ENCODE measurements at places on chromosomes 12 and 14.

DNA sequence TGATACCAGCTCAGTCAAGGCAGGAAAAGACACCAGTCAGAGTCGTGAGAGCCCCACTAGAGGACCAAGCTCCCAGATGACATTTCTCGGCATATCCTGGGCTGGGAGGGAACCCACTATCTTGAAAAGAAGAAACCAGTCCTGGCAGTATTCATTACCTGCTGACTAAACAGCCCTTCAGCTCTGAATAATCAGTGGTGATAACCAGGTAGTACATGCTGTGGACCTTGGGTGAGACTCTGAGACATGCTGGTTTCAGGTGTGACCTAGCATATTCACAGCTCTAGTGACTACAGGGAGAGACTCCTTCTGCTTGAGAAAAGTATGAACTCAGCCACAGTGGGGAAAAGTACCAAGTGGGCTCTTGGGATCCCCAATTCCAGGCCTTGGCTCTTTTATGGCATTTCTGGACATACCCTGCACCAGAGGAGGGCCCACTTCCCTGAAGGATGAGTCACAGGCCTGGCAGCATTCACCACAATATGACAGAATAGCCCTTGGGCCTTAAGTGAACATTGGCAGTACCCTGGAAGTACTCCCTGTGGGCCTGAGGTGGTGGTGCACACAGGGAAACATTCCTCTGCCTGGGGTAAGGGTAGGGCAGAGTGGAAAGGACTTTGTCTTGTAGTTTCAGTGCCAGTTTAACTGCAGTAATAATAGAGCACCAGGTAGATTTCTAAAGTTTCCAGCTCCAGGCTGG is 82.6 kb upstream of the SLC38A4 start:
- peak; percentile 82 for DNase-seq

DNA sequence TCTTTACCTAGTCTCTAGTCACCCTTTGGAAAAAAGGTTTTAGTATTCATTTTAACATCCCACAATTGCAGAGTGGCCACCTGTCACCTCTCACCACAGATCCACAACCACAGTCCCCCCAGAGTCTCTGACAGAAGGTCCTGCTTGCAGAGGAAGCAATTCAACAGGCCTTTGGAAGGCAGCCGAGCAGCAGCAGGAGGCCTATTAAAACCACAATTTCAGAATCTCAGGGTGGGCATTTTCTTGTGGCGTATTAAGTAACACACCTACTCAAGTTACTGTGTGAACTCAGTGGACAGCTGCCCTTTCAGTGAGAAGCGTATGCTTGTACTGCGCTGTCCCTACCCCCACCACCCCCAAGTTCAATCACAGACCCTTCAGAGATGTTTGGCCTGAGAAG is 234.0 kb upstream of the HMGA2 start:
- no peak for DNase-seq

- DNase-seq: no peak
These were observed 55.6 kb downstream of the FRMD6 start for GRCh38 chr14:51707327-51707726.

GRCh38 chr14:38210587-38211216 is 3.0 kb downstream of the SSTR1 start:
- peak; percentile 10 for DNase-seq

GRCh38 chr12:124663771-124664366 is 96.5 kb upstream of the NCOR2 start:
- DNase-seq: no peak

GRCh38 chr12:12560587-12561370 is 1.9 kb downstream of the DUSP16 start:
- peak; percentile 77 for DNase-seq

- peak; percentile 57 for DNase-seq
These were observed 17.0 kb downstream of the EEA1 start for GRCh38 chr12:92912052-92912451.

DNA sequence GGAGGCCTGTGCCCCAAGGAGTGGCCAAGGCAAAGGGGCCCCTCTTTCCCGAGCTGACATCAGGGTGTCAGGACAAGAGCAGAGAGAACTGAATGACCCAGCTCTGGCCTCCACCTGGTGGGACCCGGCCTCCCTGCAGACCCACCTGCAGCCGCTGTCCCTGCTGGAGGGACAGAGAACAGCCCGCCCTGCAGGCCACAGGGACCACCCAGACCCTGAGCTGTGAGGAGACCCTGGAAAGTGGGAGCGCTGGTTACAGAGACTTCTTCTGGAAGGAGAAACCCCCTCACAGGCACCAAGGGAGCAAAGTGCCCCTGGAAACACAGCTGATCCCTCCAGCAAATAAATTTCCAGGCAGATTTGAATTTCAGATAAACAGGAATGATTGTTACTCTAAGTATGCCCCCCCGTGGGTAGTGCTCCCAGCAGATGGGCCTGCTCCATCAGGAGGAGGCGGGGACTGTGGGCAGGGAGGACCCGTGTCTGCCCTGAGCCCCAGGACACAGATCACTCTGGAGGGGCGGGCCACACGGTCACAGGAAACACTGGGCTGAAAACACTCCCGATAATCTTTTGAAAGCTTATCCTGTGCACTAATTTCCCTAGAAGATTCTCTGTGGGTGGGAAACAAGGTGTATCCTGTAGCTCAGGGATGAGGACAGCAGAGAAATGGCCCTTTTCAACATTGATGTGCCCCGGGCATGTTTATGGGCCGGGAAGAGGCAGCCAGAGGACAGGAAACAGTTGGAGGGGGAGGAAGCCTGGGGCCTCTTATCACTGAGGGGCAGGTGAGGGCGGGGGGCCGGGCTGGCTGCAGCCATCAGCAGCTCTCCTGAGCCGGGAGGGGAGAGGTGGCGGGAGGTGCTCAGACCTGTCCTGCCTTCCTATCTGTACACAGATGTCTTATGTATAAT is 276.0 kb downstream of the ADGRD1 start:
- no peak for DNase-seq

DNA sequence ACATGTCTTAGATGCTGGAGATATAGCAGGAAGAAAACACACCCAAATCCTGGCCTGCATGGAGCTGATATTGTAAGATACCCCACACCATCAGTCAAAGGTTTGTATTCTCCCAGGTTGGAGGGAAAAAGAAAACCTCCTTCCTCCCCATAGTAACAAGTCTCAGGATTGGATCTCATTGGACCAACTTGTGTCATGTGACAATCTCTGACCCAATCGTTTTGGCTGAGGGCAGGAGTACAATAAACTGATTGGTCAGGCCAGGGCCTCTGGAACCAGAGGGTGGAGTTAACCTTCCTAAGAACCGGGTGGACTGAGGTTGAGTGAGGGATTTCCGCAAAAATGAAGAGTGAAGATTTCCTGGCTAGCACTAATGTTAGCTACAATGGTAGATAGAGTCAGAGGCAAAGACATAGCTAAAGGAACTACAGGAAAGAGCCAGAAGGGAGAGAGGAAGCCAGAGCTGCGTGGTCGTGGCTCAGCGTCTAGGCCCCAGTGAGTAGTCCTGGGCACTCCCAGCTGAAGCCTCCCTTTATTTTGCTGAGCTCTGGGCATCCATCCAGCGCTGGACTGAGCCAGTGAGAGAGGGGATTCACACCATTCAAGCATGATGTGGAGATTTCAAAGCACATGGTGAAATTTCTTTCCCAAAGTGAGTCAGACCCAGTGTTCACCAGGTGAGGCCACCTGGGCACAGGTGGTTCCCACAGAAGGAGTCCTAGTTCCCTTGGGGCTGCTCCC is 219.9 kb downstream of the AACS start:
- no peak for DNase-seq

DNA sequence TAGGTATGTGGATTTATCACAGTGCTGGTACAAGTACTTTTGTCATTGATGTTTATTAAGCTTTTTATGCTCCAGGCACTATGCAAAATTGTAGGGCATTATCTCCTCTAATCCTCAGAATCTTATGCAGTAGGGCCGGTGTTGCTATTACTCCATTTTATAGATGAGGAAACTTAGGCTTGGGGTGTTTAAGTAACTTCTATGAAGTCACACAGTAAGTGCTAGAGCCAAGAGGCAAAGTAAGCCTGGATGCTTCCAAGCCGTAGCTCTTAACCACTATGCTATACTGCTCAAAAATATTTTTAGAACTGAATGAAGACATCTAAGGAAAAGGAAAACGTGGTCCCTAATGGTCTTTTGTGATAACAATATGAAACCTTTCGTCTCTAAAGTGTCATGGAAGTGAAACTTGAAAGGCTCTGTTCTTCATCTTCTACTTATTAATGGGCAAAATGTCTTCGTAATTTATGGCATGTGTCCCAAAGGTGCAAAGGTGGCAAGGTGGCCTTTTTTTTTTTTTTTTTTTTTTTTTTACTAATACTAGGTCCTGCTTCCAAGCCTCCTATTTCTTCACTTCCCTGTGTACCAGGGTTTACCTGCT is 85.2 kb downstream of the ETV6 start:
- no peak for DNase-seq

DNA sequence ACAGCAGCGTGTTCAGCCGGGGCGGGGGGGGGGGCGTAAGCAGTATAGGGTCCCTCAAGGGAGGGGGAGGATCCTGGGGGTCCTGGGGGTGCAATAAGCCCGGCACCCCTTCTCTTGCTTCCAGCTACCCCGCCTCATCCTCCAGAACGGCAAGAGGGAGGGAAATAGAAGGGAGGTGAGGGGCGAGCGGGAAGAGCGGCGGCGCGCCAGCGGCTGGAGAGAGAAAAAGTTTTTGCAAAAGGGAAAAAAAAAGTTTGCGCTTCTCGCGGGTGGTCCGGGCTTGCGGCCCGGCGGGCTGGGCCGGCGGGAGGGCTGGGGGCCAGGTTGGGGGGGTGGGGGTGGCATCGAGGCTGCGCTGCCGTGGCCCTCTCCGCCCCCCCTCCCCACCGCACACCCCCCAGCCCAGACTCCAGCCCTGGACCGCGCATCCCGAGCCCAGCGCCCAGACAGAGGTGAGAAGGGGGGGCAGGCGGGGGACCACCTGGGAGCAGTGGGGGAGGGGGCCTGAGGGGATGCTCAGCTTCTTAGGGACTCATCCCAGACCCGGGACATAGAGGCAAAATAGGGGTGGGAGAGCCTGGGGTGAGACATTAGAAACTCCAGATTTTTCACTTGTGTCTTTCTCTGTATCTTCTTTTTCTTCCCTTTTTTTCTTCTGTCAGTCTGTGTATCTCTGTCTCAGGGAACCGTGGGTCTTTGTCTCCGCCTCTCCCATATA is at the start of gene GLI1:
Gene GLI1 (plus strand): TSS at position 36 of the 718 bp plus-strand sequence. CDS start 3,907 bp downstream, outside the sequence.
- DNase-seq: no peak

GRCh38 chr12:26798023-26798422 is 35.0 kb downstream of the ITPR2 start:
- peak; percentile 29 for DNase-seq

GRCh38 chr14:99769799-99770198 is 23.4 kb upstream of the EML1 start:
- DNase-seq: no peak

GRCh38 chr14:91352728-91353692 is 64.6 kb downstream of the CCDC88C start:
- DNase-seq: peak; percentile 25

- no peak for DNase-seq
These were observed 132.6 kb upstream of the FUT8 start for GRCh38 chr14:65279958-65280357.

DNA sequence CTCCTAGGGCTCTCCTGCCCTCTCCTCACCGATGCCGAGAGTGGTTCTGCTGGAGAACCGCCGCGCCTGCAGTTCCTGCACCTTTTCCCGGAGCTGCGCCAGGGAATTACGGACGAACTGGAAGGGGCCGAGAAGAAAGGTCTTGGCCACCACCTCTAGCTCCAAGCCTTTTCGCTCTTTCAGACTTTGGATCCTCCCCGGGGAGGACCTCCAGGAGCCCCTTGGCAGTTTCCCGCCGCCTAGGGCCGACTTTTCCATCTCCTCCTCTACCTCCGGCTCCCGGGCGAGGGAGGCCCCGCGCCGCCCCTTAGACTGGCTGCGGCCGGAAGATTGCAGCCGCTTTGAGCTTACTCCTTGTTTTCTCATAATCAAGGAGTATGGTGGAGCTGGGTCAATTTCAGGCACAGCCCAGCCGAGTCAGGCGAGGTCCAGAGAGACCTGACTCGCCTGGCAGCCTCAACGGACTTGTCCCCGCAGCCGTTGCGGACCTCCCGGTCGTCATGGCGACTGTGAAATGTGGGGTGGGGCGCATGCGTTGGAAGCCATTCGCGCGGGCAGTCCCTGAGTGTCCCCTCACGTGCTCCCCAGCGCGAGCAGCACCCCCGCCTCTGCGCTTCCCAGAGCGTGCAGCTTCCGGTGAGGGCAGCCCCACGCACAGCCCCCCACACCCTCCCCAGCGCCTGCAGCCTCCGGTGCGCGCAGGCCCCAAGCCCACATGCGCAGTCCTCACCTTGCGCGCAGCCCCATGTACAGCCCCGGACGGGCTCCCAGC is at the start of gene DPY19L2:
Gene DPY19L2 (minus strand): TSS at position 466 of the 772 bp plus-strand sequence. CDS start 100 bp downstream, at position 366.
- DNase-seq: peak; percentile 83

GRCh38 chr12:58435647-58436046 is 484.7 kb downstream of the LRIG3 start:
- DNase-seq: no peak

GRCh38 chr12:6532051-6532926 is 2.0 kb upstream of the GAPDH start:
- DNase-seq: peak; percentile 99

DNA sequence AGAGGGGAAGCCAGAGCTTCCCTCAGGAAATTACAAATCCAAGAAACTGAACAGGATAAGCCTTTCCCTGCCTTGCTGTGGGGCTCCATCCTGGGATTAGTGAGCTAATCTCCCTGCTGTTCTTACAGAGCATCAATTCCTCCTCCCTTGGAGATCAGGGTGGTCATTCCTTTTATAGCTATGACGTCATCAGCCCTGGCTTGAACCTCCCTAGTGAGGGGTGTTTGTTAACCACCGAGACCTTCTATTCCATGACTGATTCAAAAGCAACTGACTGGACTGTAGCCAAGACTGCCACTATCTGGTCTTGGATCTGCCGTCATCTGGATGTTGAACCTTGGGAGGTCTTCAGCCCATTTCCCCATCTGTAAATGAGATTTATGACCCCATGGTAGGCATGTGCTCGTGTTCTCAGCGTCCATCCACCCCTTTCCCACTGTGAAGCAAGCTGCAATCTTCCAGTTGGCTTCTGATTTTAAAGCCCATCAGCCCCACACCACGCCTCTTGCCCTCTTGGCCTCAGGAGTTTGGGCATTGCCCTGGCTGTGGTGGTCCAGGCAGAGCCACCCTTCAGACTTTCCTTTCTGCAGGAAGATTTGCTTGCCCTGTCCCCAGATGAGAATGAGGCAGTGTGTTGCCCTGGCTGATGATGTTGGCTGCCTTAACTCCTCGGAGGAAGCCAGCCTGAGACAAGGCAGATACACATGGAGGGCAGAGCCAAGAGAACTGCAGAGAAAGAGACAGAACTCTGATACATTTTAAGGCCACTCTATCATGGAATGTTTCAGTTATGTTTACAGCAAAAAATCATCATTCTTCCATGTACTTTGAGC is 59.6 kb upstream of the ACTN1 start:
- peak; percentile 90 for DNase-seq

GRCh38 chr12:122726080-122726558 is 4.5 kb downstream of the HCAR1 start:
- DNase-seq: peak; percentile 89

Measured in kidney tubule cell (primary cell).